ENCODE measurements at places on chromosomes 12 and 14.

- DNase-seq: no peak
Observed at GRCh38 chr12:56999456-56999855, 6.9 kb downstream of the ZBTB39 start.

DNA sequence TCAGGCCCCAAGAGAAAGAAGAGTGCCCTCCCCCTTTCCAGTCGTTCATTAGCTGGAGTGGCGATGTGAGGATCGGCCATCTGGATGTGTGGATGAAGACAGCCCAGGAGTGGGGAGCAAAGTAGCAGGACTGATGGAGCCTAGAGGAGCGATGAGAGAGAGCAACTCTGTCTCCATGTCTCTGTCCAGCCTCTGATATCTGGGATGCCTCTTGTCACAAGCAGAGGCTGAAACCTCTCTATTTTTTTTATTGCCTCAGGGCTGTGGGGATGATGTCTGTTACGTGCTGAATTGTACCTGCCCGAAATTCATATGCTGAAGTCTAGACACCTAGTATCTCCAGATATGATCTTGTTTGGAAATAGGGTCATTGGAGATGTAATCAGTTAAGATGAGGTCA, 2.7 kb downstream of the SERPINA11 start:
- DNase-seq: no peak

GRCh38 chr12:119444462-119445044, 110.0 kb downstream of the CCDC60 start:
- DNase-seq: no peak

- DNase-seq: no peak
Observed at GRCh38 chr14:77265561-77266335, 5.3 kb downstream of the NGB start.

DNA sequence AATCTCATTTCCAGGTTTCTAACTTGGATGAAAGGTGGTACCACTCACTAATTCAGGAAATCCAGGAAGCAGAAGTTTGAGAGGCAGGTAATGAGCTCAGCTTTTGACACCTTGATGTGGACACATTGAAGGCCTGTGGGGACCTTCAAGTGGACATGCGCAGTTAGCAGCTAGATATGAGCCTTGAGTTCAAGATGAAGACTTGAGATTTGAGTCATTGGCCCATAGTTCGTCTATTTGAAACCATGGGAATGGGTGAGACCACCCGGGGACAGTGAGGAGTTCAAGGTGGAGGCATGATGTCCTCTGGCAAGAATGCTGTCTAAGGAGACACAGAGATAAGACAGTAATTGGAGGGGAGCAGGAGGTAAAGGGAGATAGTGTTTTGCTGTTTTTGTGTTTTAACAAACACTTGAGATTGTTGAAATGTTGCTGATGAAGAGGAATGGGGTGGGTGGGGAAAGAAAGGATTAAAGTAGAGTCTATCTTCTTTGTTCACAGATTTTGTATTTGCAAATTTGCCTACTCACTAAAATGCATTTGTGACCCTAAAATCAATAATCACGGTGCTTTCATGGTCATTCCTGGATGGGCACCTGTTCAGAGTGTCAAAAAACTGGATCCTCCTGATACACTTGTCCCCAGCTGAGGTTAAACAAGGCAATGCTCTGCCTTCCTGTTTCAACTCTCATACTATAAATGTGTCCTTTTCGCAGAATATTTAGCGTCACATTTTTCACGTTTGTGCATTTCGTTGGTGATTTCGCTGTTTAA, 69.5 kb upstream of the PLXNC1 start:
- DNase-seq: no peak

DNA sequence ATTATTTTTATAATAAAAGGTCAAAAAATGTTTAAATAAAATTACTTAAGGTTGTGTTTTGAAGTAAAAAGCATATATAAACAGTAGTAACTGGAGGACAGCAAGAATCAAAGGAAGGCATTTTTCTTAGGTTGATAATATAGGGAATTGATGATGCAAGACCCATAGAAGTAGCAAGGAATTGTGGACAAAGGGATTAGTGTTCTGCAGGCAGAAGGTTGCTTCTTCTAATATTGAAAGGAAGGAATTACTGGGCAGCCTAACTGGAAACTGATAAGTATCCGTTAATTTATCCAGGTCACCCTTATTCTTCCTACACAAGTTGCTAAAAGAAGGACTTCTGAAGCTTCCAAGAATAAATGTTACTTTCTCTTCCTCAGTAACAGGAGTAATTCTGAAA, 54.5 kb upstream of the ALX1 start:
- DNase-seq: no peak

GRCh38 chr14:92698393-92698792, 50.0 kb downstream of the LGMN start:
- no peak for DNase-seq

DNA sequence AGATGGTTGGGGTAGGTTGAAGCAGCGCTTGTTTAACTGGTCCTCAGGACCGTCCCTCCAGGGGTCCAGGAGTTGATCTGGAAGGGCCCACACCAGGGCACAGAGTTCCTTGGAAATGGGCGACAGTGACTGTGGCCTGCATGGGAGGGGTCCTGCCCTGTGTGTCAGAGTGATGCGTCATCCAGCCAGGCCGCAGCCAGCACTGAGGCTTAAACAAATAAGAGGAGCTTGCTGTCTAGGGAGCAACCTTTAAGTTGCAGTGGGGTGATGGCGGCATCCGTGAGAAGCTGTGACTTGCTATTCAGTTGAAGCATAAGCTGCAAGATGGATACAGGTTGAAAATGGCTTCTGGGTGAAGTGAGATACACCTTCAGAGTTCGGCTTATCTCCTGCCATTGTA, 20.2 kb downstream of the DCAF4 start:
- DNase-seq: peak; percentile 15

DNA sequence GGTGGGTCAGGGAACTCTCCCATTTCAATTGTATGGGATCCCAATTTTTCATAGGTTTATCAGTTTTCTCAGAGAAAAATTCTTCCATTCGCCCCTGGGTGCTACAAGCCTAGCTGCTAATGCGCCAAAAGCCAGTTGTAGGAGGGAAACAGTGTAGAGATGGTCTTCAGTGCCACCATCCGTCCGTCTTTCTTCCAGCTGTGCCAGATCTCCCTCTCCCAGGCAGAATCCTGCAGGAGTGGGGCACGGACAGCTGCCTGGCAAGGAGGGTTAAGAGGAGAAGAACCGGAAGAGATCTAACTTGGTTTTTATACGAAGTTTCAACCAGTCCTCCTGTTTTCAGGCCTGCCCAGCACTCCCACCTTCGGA, 38.9 kb upstream of the FUT8 start:
- DNase-seq: no peak

DNA sequence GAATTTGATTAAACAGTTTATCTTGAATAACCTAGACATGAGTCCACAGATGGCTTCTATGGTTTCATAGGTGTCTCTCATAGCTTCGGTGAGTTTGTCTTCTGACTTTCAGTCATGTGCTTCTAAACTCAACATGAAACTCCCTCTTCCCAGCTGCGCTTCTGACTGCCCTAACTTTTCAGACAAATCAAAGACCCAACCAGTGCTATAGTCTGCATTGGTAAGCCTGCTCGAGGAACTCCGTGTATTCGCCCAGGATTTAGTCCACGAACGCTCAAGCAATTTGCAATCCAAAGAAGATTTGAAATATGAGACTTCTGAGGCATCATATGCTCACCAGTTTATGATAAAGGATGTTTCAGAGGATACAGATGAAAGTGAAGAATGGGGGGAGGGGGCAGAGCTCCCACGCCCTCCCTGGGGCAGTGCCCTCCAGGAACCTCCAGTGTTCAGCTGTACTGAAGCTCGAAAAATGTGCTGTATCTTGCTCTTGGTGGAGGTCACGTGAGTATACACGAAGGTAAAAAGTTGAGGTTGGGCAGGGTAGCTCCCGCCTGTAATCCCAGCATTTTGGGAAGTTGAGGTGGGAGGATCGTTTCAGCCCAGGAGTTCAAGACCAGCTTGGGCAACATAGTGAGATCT, 5.2 kb upstream of the RILPL2 start:
- DNase-seq: no peak

DNA sequence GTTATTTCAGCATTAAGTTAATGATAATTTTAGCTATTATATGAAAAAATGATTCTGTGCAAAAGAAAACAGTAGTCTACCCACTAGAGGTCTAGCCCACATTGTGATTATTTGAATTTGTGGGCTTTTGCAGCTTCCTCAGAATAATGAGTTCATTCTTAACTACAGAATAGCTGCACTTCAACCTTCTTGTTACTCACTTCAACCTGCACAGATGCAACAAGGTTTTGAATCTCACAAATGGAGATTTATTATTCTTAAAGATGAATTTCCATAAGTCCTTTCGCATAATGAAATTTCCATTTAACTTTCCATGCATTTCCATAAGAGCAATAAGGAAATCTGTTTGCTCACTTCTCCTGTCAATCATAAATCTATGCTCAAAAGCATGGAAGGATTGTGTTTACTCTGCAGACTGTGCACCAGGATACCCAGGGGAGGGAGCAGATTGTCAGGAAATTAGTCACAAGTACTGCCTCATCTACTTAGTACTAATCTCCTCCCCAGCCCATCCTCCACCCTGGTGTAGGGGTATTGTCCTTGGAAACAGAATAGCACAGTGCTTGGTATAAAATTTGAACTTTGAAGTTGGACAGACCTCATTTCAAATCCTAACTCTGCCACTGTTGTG, 24.1 kb downstream of the PTGER2 start:
- DNase-seq: no peak

GRCh38 chr12:34397591-34398365, 375.5 kb downstream of the ALG10 start:
- no peak for DNase-seq

DNA sequence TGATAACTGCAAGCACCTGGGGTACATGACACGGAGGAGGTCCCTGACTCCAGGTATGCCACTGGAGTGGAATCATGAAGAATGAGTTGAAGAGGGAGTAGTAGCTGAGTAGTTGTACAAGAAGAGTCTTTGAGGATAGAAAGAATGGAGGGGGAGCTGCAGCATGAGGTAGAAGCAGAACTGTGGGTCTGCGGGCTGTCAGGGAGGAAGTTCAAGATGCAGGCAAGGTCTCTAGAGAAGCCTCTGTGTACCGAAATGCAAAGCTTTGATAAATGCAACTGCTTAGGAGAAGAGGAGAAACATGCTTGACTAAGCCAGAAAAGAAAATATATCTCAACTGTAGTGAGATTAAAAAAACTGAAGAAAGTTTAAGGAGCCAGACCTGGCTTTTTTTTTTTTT, 91.5 kb downstream of the CPNE8 start:
- DNase-seq: no peak

GRCh38 chr14:87055007-87055406, 938.0 kb downstream of the GALC start:
- no peak for DNase-seq

DNA sequence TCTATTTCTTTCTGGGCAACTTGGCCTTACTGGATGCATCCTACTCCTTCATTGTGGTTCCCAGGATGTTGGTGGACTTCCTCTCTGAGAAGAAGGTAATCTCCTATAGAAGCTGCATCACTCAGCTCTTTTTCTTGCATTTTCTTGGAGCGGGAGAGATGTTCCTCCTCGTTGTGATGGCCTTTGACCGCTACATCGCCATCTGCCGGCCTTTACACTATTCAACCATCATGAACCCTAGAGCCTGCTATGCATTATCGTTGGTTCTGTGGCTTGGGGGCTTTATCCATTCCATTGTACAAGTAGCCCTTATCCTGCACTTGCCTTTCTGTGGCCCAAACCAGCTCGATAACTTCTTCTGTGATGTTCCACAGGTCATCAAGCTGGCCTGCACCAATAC, 5.3 kb downstream of the OR4N5 start:
- DNase-seq: no peak

- DNase-seq: no peak
Observed at GRCh38 chr12:75020068-75020557, 189.5 kb downstream of the KCNC2 start.

- DNase-seq: no peak
Observed at GRCh38 chr12:131264635-131265034, 310.9 kb downstream of the ADGRD1 start.

DNA sequence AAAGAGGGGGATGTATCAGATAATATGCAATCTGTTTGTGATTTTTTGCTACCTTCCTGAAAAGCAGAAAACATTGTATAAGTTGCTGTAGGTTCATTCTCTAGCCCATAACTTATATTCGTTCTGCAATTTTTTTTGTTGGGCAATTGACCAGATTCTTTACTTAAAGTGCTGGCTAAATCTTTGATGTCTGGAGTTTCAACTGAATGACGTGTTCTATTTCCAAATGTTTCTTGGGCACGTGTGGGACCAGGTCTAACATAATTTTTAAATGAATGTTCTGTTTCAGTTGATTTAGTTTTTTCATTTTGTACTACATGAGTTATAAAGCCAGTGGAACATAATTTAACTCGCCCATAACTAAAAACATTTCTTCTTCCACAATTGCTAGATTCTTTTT, 3.8 kb downstream of the MLH3 start:
- no peak for DNase-seq

GRCh38 chr14:53001787-53002378, 51.0 kb upstream of the FERMT2 start:
- DNase-seq: no peak

- DNase-seq: no peak
Observed at GRCh38 chr12:96514328-96514727, 25.0 kb downstream of the CFAP54 start.

GRCh38 chr12:88643685-88644084, 63.4 kb upstream of the KITLG start:
- no peak for DNase-seq

DNA sequence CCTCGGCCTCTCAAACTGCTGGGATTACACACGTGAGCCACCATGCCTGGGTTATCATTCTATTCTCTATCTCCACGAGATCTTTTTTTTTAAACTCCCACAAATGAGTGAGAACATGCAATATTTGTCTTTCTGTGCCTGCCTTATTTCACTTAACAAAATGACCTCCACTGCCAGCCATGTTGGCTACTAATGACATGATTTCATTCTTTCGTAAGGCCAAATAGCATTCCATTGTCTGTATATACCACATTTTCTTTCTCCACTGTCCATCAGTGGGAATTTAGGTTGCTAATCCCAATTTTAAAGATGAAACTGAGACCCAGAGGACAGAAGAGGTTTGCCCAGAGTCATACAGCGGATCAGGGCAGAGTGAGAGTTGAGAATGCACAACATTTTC, 10.9 kb upstream of the TRPV4 start:
- DNase-seq: no peak

DNA sequence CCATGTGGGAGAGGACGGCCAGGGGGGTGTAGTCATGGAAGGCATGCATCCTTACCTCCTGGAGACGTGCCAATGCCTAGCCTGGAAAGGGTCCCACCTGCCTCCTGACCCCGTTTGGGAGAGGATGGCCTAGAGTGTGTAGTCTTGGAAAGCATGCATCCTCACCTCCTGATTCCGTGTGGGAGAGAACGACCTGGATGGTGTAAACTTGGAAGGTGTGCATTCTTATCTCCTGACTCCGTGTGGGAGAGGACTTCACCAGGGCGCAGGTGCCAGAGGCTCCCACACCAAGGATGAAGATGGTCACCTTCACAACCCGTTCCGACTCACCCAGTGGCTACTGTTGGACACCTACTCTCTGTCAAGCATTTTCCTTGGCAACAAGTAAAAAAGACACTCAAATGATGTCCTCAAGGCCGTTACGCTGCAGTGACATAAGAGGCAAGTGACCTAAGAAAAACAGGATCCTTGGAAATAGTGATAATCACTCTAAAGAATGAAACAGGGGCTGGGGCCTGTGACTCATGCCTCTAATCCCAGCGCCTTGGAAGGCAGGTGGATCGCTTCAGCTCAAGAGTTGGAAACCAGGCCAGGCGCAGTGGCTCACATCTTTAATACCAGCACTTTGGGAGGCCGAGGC, 37.5 kb upstream of the FZD10 start:
- DNase-seq: no peak

- DNase-seq: peak; percentile 78
Observed at GRCh38 chr12:69415471-69416275, 54.5 kb upstream of the FRS2 start.

- no peak for DNase-seq
Observed at GRCh38 chr12:18323159-18323558, 61.8 kb downstream of the PIK3C2G start.
